ENCODE measurements at places on chromosomes 4 and X. TPM values are rescaled to one million over a fixed set of nuclear protein-coding genes. Genes with fewer than 3 reads are reported as not detected.

Gene XG
- total RNA-seq, result not detected

Gene BEND2
- not detected for total RNA-seq

Gene FAM199X
- 107 TPM for total RNA-seq

Gene TMSB15A
- total RNA-seq, result 97.8 TPM

Gene IL3RA
- total RNA-seq, result 3.0 TPM

Gene TCEAL3
- 21.0 TPM for total RNA-seq

Gene PPP1R2C
- total RNA-seq, result not detected

Gene CFI
- 5.1 TPM for total RNA-seq

Gene CC2D2A
- total RNA-seq, result 27.2 TPM

Gene ARR3
- not detected for total RNA-seq

Gene AMTN
- total RNA-seq, result not detected

Gene ACE2
- not detected for total RNA-seq

Gene EXOC1L
- total RNA-seq, result not detected

Gene TMEM164
- total RNA-seq, result 40.4 TPM

Gene NCAPG
- total RNA-seq, result 12.2 TPM

Gene ADH7
- not detected for total RNA-seq

Gene MID1
- 11.5 TPM for total RNA-seq

Gene RAP2C
- total RNA-seq, result 19.6 TPM

Gene P2RY10
- not detected for total RNA-seq

Gene NAA10
- 26.1 TPM for total RNA-seq

Gene CCKAR
- 4.6 TPM for total RNA-seq

Gene NDST3
- total RNA-seq, result 30.2 TPM

Gene CHRNA9
- total RNA-seq, result not detected

Gene USP17L24
- total RNA-seq, result not detected

Gene BTK
- 2.1 TPM for total RNA-seq

Gene USP51
- 8.1 TPM for total RNA-seq

Gene SPANXD
- not detected for total RNA-seq

Gene RBMXL3
- not detected for total RNA-seq
